ENCODE measurements at places on chromosomes 3 and 15.
A peak's percentile ranks its signal among the peaks of the same experiment; 100 is the strongest.

DNA sequence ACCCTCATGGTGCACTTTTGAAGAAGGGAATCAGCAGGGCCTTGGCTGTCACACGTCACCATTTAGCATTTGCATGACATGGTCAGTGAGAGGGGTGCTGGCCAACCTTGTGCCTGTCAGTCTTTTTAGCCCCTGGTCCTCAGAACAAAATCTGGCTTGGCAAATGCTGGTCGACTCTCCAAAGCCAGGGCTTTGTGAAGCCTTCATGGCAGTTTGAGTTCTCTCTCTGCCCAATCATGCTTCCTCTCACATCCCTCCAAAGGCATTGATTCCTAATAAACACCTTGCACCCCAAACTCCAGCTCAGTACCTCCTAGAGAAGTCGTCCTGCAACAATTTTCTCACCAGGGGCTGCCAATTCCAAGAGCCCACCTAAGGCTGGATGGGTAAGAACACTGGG lies 19.4 kb downstream of the CCR9 start:
- DNase-seq = no peak

DNA sequence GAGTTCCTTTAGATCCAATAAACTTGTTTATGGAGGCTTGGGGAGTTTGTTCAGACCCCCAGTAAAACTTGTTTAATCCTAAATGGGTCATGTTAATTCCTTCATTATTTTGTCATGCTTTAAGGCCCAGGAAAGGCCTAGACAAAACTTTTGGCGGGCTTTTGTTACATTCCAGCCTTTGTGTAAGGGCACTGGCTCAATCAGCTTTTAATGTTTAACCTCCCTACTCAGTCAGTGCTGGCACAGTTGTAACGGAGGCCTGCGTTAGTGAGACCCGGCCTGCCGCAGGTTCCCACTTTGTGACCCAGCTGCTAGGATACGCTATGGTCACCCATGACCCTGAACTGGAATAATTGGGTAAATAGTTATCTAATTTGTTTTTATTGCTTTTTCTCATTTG lies 59.2 kb downstream of the OXSM start:
- no peak for DNase-seq

- DNase-seq = no peak
Measured at GRCh38 chr3:146746190-146746589, 141.0 kb upstream of the PLSCR5 start.

GRCh38 chr15:37394402-37395099 lies 294.2 kb upstream of the MEIS2 start:
- DNase-seq = no peak

GRCh38 chr3:59632760-59633573 lies 583.1 kb upstream of the CFAP20DC start:
- DNase-seq = no peak

DNA sequence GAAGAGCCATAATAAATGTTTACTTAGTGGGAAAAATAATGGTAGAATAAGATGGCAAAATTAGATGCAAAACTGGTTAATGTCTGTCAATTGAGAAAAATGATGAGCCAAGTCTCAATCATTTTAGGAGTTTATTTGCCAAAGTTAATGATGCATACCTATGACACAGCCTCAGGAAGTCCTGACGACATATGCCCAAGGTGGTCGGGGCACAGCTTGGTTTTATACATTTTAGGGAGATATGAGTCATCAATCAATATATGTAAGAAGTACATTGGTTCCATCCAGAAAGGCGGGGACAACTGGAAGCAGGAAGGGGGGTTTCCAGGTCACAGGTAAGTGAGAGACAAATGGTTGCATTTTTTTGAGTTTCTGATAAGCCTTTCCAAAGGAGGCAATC lies 31.5 kb downstream of the CLEC3B start:
- peak; percentile 6 for DNase-seq

DNA sequence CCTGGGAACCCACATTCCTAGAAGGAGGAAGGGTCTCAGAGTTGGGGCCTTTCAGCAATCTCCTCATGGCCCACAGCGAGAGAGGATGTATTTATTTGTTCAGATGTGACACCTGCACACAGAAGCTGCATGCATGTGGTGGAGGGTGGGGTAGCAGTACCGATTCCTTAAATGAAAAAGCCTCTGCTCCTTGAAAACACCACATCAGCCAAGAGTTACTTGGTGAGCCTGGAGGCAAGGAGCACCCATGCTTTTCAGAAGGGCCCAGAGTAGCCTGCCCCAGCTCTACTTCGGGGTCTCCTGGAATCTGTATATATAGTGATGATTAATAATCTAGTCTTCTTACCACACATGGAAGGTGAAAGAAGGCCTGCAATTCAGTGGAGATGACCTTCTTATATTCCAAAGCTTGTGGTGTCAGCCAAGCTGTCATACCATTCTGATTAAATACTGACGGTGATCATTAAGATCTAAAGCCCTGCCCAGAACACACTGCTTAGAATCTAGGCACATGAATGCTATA lies 33.5 kb downstream of the SEMA6D start:
- no peak for DNase-seq

GRCh38 chr15:57280464-57280863 lies 95.8 kb upstream of the CGNL1 start:
- no peak for DNase-seq

GRCh38 chr3:30962084-30962483 lies 67.6 kb upstream of the GADL1 start:
- DNase-seq = no peak

DNA sequence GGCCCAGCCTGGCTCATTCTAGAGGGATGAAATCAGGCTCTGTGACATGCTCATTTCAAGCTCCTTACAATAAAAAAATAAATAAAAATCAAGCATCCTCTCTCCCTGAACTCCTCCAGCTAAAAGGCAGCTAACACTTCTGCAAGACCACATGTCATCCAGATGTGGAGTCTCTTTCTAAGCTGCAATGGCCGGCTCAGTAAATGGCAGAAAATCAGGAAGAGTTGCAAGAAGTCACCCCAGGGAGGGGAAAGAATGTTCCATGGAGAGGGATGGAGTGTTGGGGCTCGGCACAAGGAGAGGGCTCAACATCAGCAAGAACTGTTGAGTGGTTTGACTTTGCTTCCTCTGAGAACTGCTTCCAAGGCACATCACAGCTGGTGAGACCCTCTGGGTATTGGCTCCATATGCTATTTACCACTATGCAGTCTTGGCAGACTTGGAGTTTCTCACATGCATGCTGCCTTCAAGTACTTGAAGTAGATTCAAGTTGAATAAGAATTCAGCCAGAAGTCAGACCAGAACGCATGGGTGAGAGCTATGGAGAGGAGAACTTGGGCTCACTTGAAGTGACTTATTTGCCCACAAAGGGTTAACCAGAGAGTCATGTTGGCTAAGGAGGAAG lies 689.0 kb downstream of the NTRK3 start:
- DNase-seq = no peak

DNA sequence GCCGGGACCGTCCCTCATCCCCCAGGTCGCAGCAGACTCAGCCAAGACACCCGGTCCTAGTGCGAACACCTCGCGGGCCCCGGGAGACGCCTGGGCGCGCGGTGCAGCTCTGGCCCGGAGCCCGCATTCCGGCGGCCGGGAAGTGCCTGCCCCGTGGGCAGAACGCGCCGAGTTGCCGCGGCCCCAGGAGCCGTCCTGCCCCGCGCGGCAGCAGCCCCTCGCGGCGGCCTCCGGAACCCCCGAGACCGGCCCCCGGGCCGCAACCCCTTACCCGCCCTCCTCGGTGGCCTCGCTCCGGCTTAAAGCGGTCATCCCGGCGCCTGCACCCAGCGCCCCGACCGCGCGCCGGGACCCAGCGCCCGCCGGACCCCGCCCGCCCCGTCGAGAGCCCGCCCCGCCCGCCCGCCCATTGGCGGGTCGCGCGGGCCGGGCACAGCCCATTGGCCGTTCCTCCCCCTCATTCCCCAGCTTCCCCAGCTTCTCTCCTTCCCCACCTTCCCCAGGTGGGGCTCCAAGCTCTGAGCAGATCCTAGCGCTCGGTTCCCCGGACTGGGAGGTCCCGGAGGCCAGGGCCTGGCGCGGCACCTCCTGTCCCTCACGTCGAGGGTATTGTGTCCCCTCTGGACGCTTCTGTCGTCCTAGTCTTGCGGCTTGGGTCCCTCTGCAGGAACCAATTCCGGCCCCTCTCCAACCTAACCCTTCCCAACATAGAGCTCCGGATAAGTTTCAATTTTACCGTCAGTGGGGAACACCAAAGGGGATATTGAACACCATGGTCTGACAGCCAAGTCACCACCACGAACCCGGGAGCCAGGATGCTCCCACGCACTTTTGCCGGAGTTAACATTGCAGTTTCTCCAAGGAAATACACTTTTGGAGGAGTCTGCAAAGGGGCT lies at the start of gene GRAMD2A:
Gene GRAMD2A, minus strand, starts transcription at position 328 of the 896 bp plus-strand sequence.
- no peak for DNase-seq

DNA sequence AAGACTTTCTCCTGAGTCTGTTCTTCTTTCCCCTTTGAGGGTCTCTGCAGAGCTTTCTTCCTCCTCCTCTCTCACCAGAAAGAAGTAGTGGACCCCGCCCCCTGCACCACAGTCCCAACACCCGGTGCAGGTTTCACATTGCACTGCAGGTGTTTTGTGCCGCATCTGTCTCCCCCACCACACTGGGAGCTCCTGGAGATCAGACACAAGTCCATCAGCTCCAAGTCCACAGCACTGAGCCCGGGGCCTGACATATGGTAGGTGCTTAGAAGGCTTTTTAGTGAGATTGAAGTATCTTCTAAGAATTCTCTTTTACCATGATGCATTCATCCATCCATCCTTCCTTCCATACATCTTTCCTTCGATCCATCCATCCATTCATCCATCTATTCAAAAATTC lies 9.8 kb downstream of the STRA6 start:
- no peak for DNase-seq

DNA sequence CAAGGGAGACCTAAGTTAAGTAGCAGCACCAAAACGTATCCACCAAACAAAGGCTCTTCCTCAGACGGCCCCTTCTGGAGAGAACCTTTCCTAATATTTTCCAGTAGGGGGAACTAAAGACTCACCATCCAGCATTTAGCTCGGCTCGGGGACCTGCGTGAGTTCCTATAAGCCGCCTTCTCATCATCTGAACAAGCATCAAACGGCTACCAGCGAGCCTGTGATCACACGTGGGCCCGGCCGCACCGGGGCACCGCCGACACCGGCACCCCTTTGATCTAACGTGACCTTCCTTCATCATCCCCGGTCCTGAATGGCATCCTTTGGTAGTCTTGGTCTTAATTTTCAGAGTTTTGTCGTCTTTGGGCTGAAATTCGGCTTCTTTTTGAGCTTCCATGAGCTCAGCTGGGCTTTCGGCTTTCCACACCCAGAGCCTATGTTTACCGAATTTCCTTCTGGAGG lies 1.4 kb upstream of the ROBO2 start:
- no peak for DNase-seq

DNA sequence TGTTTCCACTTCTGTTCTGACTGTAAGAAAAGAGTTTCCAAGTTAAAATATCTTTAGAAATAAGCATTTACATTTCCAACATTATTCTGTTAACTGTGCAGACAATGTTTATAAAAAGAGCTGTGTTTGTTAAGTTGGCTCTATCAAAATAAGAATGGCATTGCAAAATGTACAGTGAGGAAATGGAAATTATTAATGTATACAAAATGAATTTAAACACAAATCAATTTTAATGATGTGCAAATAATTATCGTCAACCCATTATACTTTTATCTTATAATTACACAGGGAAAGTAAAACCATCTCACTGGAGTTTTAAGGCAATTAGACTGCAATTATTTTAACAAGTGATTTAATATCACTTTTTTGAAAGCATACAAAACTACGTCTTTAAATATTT lies 17.5 kb downstream of the MRPS22 start:
- DNase-seq = no peak

DNA sequence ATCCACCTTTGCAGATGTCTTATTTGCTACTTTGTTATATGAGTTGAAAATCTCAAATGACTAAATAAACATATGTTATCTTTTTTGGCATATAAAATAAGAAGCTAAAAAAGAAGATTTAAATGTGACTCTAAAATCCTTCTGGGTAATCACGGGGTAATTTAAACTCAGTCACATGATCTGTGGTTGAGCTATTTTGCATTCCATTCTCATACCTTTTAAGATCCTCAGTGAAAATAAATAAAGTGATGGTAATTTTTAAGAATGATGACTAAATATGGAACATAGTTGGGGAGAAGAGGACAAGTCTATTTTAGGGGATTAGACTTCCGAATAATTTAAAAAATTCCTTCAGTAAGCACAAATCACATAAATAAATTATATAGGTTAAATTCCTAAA lies 1076.8 kb downstream of the TUSC7 start:
- no peak for DNase-seq

GRCh38 chr15:92448370-92448769 lies 54.7 kb downstream of the ST8SIA2 start:
- DNase-seq = no peak

DNA sequence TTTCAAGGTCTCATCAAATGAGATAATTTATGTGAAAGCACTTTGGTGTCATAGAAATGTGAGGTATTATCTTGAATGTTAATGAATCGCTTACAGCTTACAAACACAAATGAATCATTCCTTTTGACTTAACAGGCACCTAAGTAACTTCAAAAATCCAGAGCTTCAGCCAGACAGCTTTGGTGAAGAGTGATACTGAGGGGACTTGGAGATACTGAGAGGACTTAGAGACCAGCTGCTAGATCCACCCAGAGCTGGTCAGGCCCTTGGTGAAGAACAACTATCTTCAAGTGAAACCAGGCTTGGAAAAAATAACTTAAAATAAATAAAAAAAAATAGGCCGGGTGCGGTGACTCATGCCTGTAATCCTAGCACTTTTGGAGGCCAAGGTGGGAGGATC lies 16.2 kb upstream of the ZFYVE19 start:
- no peak for DNase-seq

- peak; percentile 15 for DNase-seq
Measured at GRCh38 chr3:60079076-60079475, 1029.3 kb upstream of the CFAP20DC start.

DNA sequence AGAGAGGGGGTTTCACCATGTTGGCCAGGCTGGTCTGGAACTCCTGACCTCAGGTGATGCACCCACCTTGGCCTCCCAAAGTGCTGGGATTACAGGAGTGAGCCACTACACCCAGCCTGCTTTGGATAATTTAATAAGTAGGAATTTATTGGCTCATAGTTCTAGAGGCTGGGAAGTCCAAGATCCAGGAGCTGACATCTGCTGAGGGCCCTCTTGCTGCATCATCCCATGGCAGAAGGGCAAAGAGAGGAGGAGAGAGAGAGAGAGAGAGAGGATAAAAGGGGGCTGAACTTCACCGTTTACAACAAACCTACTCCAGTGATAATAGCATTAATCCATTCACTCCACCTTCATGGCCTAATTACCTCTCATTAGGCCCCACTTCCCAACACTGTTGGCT lies 62.0 kb upstream of the HES1 start:
- DNase-seq = no peak

- peak; percentile 47 for DNase-seq
Measured at GRCh38 chr3:196502775-196503195, 783 bp downstream of the RNF168 start.

GRCh38 chr15:79088426-79089205 lies 2.0 kb downstream of the RASGRF1 start:
- no peak for DNase-seq

GRCh38 chr3:122794483-122794778 lies 438 bp upstream of the SLC49A4 start:
- DNase-seq = no peak

GRCh38 chr3:106339551-106339950 lies 470.7 kb upstream of the CBLB start:
- no peak for DNase-seq
